Upper lobe of left lung (tissue), 6 donors: ENCODE measurements at places on chromosomes 2 and 18.

GRCh38 chr2:19902216-19902740 lies 495 bp upstream of the TTC32 start:
- DNase-seq, result no peak

DNA sequence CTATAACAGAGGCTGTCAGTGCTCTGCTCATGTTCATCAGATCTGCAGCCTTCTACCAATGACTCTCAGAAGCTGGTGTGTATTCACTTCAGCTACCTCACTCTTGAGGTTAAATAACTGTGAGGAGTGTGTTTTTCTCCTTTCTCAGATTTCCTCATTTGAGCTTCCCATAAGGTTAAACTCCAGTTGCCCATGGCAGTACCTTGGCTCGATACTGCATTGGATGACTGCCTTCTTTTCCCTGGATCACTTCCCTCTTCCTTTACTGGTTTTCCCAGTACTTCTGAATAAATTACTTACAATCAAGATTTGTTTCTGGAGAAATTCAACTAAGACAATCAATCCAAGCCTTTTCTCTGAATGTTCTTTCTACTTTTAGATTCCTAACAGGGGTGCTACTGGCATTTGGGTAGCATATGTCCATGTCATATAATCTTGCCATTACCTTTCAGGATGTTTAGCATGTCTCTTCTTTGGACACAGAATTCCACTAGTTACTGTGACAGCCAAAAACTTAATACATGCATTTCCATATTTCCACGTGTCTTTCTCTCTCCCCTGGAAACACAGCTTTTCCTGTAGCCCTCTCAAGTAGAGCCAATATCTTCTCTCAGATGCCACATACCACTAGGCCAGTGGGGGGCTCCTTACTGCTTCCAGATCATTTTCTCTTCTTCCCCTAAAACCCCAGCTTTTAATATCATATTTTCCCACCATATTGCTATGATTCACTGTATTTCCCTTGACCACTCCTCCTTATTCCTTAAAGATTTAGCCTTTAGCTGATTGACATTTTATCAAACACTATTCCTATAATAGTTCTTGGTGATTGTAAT lies 15.0 kb upstream of the SPOPL start:
- DNase-seq, result no peak

DNA sequence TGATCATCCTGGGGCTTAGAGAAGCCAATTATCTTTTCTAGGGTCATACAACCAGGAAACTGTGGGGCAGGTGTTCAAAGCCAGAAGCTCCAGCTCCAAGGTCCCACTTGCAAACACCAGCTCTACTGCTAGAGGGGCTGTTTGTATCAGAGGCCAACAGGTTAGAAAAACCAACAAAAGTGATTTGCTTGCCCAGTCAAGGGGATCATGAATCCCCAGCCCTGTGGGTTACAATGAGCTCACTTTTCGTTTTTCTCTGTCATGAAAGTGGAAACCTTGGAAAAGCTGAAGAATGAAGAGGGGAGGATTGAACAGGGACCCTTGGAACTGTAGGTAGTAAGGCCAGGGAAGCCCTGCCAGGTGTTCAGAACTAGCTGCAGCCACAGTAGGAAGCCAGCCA lies 119.2 kb downstream of the SPP2 start:
- DNase-seq, result no peak

DNA sequence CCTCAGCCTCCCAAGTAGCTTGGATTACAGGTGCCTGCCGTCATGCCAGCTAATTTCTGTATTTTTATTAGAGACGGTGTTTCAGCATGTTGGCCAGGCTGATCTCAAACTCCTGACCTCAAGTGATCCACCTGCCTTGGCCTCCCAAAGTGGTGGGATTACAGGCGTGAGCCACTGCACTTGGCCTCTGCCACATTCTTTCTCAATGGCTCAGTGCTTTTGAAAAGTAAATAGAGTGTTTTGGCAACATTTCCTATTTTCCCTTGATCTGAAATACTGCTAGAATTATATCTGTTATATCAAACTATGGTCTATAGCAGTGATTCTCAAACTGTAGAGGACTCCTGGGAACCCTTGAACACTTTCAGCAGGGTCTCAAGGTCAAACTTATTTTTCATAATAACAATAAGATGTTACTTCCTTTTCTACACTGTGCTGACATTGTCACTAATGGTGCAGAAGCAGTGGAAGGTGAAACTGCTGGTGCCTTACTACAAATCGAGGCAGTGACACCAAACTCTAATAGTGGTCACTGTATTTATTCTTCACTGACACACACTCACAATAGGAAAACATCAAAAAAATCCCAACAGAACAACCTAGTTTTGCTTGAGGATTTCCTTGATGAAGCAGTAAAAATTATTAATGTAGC lies 10.6 kb downstream of the DAW1 start:
- DNase-seq, result no peak

DNA sequence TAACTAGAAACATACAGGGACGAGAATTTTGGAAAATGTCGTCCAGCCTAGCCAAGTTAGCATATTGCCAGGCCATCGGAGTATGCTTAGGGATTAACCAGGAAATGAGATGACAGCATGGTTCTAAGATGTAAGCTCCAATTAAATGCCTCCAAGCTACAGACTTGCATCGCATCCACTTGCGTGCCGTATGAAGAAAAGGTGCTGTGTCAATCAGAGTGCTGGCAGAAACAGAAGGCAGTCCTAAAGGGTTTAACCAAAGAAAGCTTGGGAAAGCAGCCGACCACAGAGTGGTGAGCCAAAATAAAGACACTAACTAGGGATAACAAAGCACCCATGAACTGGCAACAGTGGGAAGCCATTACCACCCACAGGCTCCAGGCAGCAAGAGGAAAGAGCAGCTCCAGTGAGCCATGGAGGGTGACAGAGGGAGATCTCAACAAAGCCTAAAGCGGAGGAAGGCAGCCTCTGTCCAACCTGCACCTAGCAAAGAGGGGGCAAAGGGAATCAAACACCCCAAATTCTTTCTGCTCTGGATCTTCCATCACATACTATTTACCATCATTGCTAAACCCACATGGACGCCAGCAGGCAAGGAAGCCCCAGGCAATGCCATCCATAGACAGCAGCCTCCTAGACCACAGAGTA lies 27.6 kb upstream of the SOCS6 start:
- no peak for DNase-seq

GRCh38 chr2:177335917-177336450 lies 56.6 kb upstream of the AGPS start:
- no peak for DNase-seq

- no peak for DNase-seq
These were observed 248.7 kb downstream of the MEIS1 start for GRCh38 chr2:66683599-66683998.

GRCh38 chr18:24660956-24661355 lies 200.5 kb downstream of the HRH4 start:
- DNase-seq, result no peak
